ENCODE measurements at places on chromosomes 2 and 18.

DNA sequence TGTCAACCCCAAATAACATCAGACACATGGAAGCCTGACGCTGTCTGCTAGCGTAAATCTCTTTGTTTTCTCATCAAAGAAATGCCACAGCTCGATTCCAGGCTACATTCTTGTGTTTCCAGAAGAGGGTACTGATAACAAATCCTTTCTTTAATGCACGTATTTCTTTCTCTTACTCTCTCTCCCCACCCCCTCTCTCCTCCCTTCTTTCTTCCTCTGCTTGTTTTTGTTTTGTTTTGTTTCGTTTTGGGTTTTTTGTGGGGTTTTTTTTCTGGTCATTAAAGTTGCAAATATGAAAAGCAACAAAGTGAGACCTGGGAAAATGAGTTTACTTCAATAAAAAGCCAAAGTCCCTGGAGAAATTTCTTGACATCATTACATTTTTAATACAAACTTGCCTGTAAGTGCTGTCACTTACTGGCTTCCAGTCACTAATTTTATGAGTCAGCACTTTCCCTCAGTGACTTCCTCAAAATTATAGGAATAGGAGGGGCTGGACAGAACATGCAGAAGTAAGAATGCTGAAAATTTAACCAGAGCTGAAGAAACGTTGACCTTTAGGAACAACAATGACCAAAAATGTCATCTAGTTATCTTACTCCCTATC, 106.7 kb upstream of the NABP1 start:
- DNase-seq = no peak

DNA sequence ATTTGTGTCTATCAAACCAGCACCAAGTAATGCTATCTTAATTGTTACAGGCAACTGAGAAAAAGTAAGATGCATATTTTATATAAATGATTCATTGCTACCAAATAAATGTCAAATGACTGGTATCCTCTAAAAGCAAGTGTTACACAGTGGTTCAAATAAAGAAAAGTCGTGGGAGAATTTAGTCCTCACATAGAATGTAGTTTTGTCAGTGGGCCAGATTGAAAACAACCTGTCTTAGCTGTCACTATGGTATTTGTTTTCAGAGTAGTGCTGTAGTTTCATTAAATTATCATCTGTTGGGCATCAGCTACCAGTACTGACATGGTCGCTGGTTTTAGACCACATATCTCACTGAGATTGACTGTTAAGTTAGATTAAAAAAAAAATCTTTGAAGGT, 10.2 kb upstream of the EIF2AK3 start:
- no peak for DNase-seq

DNA sequence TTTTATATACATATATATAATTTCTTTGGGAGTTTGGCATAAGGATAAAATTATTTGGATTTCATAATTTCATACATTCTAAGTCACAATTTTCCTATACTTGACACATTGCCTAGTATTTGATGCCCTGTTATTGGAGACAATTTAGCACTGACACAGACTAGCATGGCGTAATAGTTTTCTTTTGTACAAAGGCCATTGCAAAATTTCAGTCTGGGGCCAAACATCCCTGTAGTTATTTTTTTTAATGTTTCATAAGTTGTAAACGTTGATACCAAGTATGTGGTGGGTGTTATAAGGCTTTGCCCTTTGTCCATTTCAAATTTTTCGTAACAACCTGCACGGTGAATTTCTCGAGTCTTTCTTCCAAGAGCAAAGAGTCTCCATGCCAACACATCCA, 95.7 kb upstream of the NRP2 start:
- DNase-seq = no peak

DNA sequence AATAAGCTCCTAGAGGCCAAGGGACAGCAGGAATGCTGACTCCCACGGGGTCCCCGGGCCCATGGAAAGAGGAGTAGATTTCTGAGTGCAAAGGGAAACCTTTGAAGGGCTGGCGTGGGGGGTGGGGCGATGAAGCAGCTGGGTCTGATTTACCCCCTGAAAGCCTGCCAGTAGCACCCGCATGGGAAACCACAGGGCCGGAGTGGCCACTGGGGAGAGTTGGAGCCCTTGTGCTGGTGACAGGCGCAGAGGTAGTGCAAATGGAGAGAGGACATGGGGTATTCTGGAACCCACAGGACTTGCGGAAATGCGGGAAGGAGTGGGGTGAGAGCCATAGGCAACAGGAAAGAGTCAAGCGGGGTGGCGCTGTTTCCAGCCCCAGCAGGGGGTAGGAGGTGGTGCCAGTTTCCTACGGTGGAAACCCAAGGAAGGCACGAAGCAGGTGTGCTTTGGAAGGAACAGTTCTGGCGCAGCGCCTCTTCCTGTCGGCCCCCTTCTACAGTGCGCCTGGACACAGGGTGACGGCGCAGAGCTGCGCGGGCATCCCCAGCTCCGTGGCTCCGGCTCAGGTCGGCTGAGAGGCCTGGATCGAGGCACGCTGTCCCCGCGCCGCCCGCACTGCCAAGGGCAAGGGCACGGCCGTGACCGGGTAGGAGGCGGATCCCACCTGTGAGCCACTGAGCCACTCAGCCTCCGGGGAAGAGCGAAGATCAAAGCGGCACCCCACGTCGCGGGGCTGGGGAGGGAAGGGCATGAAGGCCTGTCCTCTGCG, 149.0 kb upstream of the GLI2 start:
- no peak for DNase-seq

- DNase-seq = no peak
Observed at GRCh38 chr2:151161821-151162551, 99.7 kb downstream of the RBM43 start.

DNA sequence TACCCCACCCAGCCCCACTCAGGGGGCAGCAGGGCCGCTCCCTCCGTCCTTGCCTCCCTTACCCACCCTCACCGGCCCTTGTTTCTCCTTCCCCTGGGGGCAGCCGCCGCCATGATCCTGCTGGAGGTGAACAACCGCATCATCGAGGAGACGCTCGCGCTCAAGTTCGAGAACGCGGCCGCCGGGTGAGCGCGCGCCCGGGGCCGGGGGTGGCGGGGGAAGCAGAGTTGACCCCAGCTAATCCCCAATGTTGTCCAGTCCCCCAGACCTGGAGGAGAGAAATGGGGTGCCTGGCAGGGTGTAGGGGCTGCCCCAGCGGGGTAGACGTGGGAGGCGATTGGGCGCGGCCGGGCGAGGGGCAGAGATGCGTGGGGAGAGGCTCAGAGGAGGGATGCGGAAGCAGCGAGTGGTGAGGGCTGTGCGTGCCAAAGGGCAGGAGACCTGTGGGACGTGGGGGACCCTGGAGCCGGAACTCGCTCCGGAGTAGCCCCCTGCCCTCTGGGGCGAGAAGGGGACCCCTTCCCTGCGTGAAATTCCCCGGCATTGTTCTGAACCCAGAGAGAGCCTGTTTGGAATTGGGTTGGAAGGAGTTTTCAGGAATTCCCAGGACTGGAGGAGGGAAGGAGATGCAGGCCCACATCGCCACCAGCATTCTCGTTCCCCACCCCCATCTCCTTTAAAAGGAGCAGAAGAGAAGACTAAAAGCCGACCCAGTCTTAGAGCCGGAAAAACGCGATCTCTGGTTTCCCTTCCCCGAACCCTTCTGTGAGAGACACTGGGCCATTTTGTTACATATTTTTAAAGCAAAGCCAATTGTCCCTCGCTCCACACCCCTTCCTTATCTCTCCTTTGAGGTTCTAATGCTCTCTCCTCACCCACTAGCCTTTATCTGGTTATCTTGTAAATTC, 625 bp downstream of the ARPC2 start:
- DNase-seq = no peak

DNA sequence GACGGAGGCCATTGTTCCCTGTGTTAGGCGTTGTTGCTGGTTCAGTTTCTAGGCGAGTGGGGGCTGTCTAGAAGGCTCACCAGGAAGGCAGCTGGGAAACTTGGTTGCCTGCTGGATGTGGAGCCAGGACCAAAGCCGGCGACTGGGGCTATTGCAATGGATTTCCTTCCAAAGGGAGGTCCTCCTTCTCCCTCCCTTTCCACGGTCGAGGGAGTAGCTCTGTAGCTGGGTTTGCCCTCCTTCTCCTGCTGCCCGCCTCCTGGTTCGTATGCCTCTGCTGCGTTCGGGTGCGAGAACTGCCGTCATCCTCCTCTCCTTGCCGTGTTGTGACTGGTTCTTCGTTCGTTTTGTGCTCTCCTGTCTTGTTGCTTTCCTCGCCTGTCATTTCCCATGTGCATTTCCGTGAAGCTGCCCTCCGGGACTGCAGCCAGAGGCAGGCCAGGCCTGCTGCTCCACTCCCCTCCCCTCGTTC, 203.4 kb downstream of the NEDD4L start:
- DNase-seq = no peak

DNA sequence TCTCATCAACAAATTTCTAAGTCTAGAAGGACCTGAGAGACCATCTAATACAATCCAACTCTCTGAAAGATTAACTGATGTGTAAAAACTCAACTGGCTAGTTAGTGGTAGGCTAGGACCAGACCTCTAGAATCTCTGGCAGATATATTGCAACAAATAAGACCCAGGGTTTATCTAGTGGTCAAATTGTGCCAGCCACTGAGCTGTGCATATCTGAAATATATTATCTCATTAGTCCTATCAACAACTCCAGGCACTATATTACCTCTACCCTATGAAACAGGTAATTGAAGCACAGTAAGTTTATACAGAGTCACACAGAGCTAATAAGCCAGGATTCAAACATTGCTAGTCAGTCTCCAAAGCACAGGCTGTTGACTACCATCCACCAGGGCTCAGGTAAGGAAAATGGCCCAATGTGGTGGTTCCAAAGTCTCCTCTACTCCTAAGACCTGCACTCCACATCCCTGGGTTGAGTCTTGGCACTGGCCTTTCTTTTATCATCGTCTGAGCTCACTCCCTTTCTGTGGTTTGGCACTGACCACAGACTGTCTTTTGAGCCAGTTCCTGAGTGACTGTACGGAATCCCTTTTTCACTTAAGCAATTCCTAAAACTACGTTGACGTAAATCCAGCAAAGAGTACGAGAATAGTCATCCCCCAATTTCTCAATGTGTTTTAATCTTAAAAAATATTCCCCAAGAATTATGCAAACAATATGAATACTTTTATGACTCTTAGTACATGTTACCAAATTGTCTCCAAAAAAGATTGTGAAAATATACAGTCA, 11.9 kb upstream of the PID1 start:
- no peak for DNase-seq

- no peak for DNase-seq
Observed at GRCh38 chr2:186537019-186537418, 51.0 kb downstream of the ZC3H15 start.

- no peak for DNase-seq
Observed at GRCh38 chr2:26721115-26722032, 28.9 kb downstream of the KCNK3 start.

DNA sequence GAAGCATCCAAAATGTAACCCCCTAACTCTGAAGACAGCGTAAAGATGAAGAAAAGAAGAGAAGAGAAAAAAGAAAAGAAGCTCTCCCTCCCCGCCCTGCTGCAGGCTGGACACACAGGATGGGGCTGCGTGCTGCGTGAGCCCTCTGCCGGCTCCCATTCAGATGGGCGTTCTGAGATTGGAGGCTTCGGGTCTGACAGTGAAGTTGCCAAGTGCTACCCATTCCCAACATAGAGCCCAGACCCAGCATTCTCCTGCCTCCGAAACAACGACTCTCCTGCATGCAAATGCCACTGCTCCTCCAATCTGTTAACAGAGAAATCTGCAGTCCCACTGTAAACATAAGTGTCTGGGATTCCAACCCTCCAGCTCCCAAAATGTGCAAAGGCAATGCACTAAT, 234.9 kb downstream of the BCL11A start:
- DNase-seq = no peak

GRCh38 chr2:71791501-71792135, 338.3 kb downstream of the DYSF start:
- no peak for DNase-seq

- no peak for DNase-seq
Observed at GRCh38 chr2:44680424-44680971, 261.0 kb upstream of the SIX3 start.

DNA sequence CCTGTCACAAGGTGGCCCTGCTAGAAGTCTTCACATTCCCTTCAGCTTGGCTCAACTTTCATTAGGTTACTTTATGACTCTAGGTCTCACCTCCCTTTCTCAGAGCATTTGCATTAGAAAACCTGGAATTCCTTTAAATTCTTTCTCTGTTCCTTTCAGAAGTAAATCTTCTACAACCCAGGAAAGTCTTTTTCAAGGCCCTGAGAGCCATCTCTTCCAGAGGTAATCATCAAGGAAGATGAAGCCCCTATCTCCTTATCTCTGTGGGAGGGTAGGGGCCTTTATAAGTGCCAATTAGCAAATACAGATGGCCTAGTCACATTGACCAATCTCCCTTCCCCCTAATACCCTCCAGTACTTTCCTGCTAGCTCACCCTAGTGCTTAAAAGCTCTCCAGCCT, 848.0 kb upstream of the FAM98A start:
- DNase-seq = no peak

DNA sequence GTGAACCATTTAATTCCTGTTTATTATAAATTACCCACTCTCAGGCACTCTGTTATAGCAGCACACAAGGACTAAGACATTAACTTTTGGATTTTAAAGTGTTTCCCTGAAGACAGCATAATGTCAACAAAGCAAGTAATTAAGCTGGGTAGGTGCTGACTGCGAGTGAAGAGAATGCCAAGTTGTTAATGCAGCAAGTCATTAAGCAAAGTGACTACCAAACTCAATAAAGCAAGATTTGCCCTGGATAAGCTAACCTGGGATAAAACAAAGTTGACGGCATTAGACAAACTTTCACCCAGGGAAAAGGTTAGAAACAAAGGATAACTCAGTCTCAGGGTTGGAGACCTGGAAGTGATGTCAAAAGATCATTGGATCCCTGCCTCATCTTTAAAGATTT, 28.4 kb upstream of the NABP1 start:
- no peak for DNase-seq

DNA sequence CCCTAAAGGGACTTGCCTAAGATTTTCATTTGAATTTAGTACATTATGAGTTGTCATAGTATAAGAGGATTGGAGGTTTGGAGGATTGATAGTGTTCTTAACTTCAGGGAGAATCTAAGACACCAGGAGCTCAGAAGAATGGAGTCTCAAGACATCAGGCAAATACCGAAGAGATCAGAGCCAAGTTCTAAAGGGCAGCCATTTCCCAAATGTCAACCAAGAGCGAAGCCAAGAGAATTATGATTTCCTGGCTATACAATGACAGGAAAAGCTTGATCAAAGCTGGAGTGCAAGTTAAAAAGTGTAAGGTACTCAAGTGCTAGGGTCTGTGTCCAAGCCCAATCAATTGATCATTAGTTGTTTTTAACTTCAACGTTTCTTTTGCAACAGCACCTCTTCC, 283.0 kb upstream of the FN1 start:
- DNase-seq = no peak

DNA sequence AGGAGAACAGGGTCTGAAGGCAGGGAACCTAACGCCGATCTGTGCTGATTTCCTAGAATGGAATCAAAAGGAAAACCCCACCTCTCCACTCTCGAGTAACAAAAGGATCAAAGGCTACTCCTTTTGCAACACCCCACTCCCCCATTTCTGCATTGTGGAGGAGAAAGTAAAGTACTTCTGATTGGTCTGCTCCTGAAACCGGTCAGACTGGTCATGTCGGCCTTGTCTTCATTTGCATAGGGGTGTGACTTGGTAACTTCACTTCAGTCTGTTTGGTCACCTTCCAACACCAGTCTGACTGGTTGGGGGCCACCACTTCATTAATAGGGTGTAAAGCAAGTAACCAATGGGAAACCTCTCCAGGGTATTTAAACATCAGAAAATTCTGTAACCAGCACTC, 771.9 kb downstream of the ERBB4 start:
- DNase-seq = no peak

- no peak for DNase-seq
Observed at GRCh38 chr2:1823187-1824169, 79.2 kb upstream of the PXDN start.

- no peak for DNase-seq
Observed at GRCh38 chr18:26780520-26781325, 84.8 kb downstream of the AQP4 start.
